ENCODE measurements at places on chromosomes 12 and 14.

- no peak for DNase-seq
These were observed 13.5 kb downstream of the C14orf132 start for GRCh38 chr14:96052541-96053247.

DNA sequence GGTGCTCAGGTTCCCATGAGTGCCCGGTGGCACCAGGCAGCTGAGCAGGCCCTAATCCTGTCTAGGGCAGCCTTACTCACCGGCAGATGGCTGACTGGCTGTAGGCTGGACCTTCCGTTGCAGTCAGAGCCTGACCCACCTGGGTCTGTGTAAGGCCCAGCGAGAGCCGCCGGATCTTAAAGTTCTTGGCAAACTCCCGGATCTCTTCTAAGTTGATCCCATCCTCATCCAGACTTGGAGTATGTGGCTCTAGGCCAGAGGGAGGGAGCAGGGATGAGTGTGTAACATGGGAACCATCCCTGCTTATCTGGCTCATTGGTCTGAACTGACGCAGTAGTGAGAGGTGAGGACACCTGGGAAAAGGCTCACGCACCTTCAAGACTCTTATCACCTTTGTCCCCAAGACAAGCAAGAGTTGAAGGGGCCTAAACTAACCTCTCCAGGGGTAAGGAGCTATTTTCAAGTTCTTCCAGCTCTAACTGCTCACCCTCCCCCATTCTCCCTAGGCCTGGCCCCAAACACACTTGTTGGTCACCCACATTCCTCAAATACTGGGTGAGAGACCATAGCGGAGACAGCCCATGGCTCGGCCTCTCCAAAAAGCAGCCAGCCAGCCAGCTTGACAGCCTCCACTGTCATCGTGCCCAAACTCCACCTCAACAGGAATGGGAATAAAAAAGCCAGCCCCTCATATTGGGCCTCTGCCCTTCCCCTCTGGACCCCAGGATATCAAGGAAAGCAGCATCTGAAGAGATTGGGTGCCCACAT, 18.8 kb upstream of the TFCP2 start:
- DNase-seq: no peak

- DNase-seq: no peak
These were observed 64.3 kb downstream of the PCNX1 start for GRCh38 chr14:70971560-70971959.

GRCh38 chr14:50364792-50365191, 31.9 kb downstream of the CDKL1 start:
- no peak for DNase-seq

DNA sequence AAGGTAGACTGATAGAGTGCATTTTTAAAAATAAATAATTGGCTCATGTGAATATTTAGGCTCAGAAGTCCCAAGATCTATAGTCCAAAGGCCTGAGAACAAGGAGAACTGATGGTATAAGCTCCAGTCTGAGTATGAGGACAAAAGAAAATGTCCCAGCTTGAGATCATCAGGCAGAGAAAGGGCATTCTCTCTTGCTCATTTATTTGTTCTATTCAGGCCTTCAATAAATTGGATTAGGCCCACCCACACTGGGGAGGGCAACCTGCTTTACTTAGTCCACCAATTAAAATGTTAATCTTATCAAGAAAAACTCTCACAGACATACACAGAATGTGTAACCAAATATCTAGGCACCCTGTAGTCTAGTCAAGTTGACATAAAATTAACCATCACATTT, 644.4 kb upstream of the MDGA2 start:
- no peak for DNase-seq

DNA sequence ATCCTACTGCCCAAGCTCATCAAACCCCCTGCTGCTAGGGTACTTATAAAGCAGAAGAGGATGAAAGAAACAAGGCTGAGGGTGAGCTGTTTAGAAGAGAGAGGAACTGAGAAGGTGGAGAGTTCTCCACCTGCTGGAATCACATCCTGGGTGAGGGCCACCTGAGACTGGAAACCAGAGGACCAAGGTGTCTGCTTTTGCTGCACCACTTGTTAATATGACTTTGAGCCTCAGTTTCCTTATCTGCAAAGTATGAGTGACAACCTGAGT, 203.2 kb upstream of the SSTR1 start:
- no peak for DNase-seq

DNA sequence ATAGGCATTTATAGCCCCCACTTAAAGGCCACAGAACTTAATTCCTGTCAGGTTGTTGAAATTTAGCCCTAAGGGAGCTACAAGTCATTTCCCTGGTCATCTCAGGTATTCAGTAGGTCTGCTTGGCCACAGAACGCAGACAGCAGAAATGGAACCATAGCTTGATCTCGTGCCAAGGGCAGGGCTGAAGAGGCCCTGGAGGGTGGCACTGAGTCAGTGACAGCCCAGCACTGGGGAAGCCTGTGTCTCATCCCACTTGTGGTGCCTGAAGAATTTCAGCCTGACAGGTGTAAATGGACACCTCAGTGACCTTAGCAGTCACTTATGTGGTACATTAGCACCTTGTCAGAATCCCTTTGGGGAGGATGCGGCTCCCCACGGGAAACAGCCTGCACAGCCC, 6.6 kb downstream of the PRKAB1 start:
- no peak for DNase-seq

DNA sequence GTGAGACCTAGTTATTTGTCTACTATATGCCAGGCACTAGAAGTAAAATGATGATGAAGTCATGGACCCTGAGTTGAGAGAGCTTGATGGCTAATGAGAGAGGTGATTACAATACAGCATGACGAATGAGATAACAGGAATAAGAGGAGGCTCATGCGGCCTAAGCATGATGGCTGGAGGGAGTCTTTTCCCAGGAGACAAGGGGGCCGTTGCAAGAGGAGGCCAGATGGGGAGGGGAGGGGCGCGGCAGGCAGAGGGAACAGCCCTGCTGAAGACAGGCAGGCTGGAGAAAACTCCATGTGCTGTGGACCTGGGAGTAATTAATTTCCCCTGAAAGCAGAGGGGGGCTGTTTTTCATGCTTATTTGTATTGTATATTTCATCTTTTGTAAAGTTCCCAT, 144.7 kb upstream of the RFLNA start:
- no peak for DNase-seq

DNA sequence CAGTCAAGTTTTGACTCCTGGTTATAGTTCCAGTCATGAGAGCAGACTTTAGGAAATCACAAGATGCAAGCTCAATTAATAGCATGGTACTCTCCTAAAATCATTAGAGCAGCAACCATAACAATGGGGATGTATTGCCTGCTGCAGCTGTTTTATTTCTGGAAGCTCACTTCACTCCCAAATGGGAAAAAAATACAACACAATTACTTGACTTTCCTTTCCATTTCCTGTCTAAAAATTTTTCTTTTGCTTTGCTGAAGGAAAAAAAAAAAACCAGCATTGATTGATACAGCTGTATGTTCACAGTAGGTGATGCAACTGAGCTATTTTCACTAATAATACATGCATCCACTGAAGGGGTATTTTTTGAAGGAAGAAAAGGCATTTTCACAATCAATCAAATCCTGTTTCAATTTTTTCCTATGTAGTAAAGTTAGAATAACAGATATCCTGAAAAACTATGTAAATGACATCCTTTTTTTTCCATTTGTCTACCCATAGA, 143.9 kb upstream of the NOVA1 start:
- DNase-seq: no peak

All from Daoy (cell line).